Common myeloid progenitor, CD34-positive (primary cell): ENCODE measurements at places on chromosomes 7 and 10.

- H3K27ac ChIP-seq, result no peak overlapping the region
- no peak overlapping the region for H3K4me3 ChIP-seq
- no peaks in the 10 kb centered on the region for H3K4me1 ChIP-seq
Observed at GRCh38 chr10:21379143-21379542, 146.3 kb downstream of the SKIDA1 start.

- no peak overlapping the region for H3K4me3 ChIP-seq
- no peaks in the 10 kb centered on the region for H3K4me1 ChIP-seq
- DNase-seq, result no peak
- peaks cover 39% of the 10 kb centered on the region for H3K36me3 ChIP-seq
- no peak overlapping the region for H3K27ac ChIP-seq
Observed at GRCh38 chr7:141573511-141573910, 22.3 kb downstream of the AGK start.

DNA sequence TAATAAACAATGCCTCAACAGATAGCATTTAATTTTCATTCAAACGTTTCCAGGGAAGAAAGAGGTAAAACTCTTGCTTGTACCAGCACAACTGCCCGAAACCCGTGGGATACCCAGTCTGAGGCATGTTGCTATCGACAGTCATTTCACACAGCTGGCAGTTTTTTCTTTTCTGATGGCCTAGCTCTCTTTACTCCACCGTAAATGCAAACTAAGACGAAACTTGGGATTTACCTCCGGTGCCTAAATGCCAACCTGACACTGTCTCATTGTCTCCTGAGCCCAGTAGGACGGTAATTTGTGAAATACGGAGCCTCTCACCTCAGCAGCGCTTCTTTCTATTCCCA lies 143.5 kb downstream of the PRPF18 start:
- H3K27ac ChIP-seq, result no peak overlapping the region
- no peaks in the 10 kb centered on the region for H3K36me3 ChIP-seq
- H3K27me3 ChIP-seq, result no peaks in the 10 kb centered on the region

- H3K4me3 ChIP-seq, result no peak overlapping the region
- H3K27ac ChIP-seq, result no peak overlapping the region
- H3K36me3 ChIP-seq, result peaks cover 29% of the 10 kb centered on the region
- DNase-seq, result no peak
- H3K27me3 ChIP-seq, result no peaks in the 10 kb centered on the region
- H3K4me1 ChIP-seq, result no peaks in the 10 kb centered on the region
Observed at GRCh38 chr7:158732494-158733219, 28.1 kb upstream of the NCAPG2 start.
